ENCODE measurements at places on chromosomes 12 and 14.

GRCh38 chr12:6960593-6961277 lies 9.6 kb downstream of the PTPN6 start:
- no peak for DNase-seq

- no peak for DNase-seq
Observed at GRCh38 chr14:93987376-93987775, 9.7 kb upstream of the CCDC197 start.

DNA sequence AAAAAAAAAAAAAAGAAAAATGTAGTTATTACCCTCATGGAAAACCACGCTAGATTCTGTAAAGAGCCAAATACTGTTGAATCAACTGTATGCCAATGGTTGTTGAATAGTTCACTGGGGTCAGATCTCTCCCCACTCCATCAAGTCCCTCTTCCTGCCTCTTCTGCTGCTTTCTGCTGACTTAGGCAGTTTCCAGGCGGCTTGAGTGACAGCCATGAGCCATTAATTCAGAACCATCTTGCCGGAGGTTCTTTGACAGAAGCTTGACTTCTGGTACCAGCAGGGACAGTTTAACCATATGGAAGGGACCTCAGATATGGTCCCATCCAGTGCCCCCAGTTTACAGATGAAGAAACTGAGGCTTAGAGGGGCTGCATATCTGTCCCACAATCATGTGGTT lies 34.5 kb downstream of the TSPAN11 start:
- DNase-seq: no peak

DNA sequence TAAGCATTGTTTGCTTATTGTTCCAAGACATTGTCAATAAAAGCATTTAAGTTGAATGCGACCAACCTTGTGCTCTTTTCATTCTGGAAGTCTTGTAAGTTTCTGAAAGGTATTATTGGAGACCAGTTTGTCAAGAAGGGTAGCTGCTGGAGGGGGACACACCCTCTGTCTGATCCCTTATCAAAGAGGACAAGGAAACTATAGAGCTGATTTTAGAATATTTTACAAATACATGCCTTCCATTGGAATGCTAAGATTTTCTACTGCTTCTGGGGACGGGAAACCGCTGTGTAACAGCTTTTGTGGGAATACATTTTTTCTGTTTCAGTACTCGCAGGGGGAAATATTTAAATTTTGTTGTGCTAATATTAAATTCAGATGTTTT lies 3.5 kb downstream of the FOS start:
- no peak for DNase-seq

GRCh38 chr14:98826618-98827017 lies 445.4 kb downstream of the BCL11B start:
- no peak for DNase-seq

DNA sequence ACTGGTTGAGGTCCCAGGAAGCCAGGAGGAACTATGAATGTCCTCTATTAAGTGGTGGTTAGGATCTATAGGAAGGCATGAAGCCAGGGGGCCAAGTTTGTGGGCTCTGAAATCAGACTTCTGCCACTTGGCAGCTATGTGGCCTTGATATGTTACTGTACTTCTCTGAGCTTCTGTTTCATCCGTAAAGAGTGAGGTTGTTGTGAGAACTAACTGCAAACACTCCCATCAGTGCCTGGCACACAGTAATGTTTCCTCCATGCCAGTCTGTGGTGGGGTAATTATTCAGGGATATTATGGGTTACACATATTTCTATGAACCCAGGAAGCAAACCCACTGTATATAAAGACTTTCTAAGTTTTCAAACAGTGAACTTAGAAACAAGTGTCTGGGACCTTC lies 57.4 kb downstream of the PLXNC1 start:
- DNase-seq: no peak

- peak; percentile 81 for DNase-seq
Observed at GRCh38 chr14:64758691-64759554, 54.7 kb downstream of the PLEKHG3 start.

DNA sequence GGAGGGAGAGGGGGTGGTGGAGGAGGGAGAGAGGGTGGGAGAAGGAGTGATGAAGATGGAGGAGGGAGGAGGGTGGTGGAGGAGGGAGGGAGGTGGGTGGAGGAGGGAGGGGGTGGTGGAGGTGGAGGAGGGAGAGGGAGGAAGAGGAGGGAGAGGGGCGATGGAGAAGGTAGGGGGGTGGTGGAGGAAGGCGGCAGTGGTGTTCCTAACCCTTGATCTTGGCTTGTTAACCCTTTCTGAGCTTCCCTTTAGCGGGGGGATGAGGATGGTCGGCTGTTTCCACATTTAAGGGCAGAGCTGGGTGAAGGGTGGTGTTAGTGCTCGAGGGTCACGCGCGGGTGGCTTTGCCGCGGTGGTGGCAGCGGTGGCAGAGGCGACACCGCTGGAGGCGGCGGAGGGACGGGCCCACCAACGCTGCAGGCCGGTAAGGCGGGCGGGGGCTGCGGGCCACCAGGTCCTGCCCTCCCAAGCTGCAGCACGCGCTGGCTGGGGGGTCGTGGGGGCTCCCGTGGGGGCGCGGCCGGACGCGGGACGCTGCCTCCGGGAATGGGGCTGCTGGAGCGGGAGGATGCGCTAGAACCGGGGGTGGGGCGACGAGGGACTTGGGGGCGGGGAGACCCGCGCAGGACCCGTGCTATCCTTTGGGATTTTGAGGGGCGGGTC lies 156.3 kb downstream of the PTPN11 start:
- DNase-seq: no peak

DNA sequence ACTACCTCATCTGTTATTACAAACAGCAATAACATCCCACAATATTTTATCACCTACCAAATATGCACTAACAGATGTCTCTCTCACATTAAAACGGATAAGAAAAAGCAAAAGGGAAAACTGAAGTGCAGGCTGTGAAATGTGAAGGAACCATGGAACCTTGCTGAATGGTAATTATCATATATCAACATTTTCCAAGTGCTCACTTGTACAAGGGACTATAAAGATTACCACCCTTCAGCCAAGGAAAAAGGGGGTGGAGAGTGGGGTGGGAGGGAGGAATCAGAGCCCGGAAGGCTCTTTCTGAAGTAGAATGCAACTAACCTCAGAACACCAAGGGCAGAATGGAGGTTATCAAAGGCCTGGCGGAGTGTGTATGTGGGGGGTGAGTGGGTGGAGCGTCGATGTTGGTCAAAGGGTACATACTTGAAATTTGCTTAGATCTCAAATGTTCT lies 1.2 kb downstream of the SNX6 start:
- DNase-seq: no peak

Measured in AG09309 (cell line).